ENCODE measurements at places on chromosomes 5 and 9.

GRCh38 chr5:135047347-135047695 lies 13.3 kb upstream of the PITX1 start:
- peaks cover 80% of the 10 kb centered on the region for H3K27me3 ChIP-seq
- no peak overlapping the region for H3K4me3 ChIP-seq
- no peak for DNase-seq
- H3K4me1 ChIP-seq: no peaks in the 10 kb centered on the region
- H3K27ac ChIP-seq: no peak overlapping the region

GRCh38 chr5:94830520-94830919 lies 212.1 kb downstream of the SLF1 start:
- no peak for DNase-seq
- H3K4me1 ChIP-seq: no peaks in the 10 kb centered on the region
- no peaks in the 10 kb centered on the region for H3K27me3 ChIP-seq

DNA sequence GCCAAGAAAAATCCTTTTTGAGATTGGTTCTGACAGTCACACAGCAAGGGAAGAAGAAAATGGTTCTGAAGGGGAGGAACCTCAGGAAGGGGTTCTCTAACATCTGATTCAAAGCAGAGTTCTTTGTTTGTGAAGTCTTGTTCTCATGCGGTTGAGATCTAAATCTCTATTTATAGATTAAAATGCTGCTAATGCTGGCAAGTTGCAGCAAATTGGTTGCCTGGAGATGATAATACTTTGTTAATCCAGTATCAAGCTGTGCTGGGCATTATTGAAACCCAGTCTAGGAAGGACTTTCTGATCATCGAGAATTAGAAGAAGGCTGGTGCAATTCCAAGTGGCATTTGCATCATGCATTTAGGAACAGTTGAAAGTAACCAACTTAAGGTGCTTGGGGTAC lies 34.0 kb upstream of the SLC28A3 start:
- DNase-seq: no peak
- H3K4me3 ChIP-seq: no peak overlapping the region

DNA sequence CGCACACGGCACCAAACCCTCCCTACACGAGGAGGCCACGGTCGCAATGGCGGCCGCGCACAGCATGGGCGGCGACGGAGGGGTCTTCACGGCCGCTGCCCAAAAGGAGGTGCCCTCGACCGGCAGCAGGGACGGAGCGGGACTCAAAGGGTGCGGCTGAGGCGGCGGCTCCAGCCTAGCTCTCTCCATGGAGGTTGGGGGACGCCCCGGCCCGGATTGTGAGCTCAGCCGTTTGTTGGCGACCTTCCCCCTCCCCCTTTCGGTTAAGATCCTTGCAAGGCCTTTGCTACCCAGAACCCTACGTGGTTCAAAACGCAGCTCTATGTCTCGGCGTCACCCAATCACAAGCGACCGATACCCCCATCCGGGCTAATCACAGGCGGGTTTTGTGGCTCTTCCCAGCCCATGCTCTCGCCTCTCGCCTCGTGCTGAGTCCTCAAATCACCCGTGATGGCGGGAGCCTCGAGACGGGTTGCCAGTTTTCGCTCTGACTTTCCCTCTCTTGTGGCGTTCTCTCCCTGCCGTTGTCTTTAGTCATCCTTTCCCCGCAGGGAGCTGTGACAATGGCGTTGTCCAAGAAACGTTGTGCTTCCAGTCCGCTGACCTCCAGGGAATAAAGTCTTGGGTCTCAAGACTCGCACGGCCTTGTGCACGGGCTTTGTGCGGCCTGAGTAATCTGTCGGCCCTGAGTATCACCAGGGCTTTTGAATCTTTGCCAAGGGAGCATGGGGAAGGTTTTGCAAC lies 19.5 kb downstream of the C5orf52 start:
- no peaks in the 10 kb centered on the region for H3K4me1 ChIP-seq
- H3K4me3 ChIP-seq: no peak overlapping the region
- no peak overlapping the region for H3K27ac ChIP-seq
- no peak for DNase-seq
- no peaks in the 10 kb centered on the region for H3K36me3 ChIP-seq

DNA sequence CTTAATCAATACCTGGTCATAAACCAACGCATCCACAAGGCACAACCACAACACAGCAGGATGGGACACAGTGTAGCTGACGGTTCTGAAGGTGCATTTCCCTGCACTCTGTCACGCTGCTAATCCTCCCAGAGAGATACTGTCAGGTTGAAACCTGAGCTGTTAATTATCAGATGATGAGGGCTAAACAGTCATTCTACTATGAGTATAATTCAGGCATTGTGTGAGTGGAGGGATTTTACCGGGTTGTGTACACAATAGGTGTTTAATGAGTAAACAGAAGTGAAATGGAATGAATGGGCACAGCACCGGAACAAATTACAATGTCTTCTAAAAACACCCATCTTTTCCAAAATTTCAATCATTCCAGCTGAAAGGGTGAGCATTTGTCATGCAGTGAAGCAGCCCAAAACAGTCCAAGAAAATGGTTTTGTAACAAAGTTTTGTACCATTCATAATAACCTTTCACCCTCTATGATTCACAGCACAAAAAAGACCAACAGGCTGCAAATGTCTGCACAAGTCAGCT lies 71.5 kb downstream of the ABCA1 start:
- H3K4me3 ChIP-seq: no peak overlapping the region
- no peaks in the 10 kb centered on the region for H3K27me3 ChIP-seq
- no peak for DNase-seq
- no peak overlapping the region for H3K27ac ChIP-seq

DNA sequence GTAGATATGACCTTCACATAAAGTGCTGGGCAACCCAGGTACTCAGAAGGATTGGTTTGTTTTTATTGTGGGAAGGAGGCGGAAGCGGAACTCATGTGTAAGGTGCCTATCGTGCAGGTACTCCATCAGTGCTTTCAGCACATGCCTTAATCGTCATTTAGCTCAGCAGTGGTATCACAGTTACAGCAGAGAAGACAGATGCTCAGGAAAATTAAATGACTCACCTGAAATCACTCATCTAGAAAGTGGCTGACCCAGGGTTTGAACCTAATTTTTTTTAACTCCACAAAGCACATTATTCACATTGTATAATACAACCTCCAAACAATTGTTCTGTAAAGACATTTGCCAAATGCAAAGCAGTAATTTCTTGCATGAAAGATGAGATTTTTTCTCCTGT lies 2.2 kb downstream of the C5orf46 start:
- DNase-seq: no peak
- H3K27me3 ChIP-seq: no peaks in the 10 kb centered on the region
- no peaks in the 10 kb centered on the region for H3K36me3 ChIP-seq
- H3K4me3 ChIP-seq: no peak overlapping the region
- no peak overlapping the region for H3K27ac ChIP-seq

All from lung (tissue), 17 donors.